Activated CD4-positive, alpha-beta T cell treated with anti-CD3 and anti-CD28 coated beads for 4 hours (primary cell): ENCODE measurements at places on chromosomes 3 and 15.

- DNase-seq = no peak
These were observed 754.4 kb upstream of the GOLIM4 start for GRCh38 chr3:168850109-168850508.

DNA sequence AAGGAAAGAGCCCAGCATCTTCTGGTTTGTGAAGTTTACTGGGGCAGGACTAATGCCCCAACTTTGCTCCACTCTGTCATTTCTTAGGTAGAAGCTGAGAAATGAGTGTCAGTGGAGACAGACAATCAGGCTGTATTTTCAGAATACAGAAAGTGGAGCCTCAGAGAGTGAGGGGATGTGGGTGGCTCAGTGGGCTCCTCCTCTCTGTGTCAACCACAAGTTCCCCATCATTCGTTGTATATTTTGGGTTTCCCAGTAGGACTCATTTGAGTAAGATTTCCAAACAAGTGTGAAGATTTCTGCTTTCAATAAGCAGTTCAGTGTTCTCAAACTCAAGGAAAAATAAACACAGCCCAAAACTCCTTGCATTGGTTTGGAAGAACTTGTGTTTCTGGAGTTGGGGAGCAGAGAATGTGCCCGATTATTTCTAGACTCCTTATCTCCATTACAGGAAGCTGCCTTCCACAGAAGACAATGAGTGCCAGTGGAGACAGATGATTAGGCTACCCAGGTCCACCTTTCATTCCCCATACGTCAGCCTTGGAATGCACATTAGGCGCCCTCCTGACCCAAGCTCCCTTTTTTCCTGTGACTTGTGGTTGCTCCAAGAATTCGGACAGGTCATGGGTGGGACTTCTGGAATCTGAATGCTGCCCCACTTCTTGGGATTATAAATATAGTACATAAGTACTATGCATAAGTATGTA, 792.1 kb upstream of the LMCD1 start:
- no peak for DNase-seq

GRCh38 chr3:127394031-127394430, 106.2 kb upstream of the PRR20G start:
- DNase-seq = no peak

- no peak for DNase-seq
These were observed 22.8 kb downstream of the AMOTL2 start for GRCh38 chr3:134351427-134351826.

- no peak for DNase-seq
These were observed 901.6 kb downstream of the TUSC7 start for GRCh38 chr3:117611211-117611610.

GRCh38 chr3:155420881-155421486, 127.5 kb upstream of the STRIT1 start:
- no peak for DNase-seq

- no peak for DNase-seq
These were observed 46.2 kb downstream of the NEK11 start for GRCh38 chr3:131072845-131073244.

DNA sequence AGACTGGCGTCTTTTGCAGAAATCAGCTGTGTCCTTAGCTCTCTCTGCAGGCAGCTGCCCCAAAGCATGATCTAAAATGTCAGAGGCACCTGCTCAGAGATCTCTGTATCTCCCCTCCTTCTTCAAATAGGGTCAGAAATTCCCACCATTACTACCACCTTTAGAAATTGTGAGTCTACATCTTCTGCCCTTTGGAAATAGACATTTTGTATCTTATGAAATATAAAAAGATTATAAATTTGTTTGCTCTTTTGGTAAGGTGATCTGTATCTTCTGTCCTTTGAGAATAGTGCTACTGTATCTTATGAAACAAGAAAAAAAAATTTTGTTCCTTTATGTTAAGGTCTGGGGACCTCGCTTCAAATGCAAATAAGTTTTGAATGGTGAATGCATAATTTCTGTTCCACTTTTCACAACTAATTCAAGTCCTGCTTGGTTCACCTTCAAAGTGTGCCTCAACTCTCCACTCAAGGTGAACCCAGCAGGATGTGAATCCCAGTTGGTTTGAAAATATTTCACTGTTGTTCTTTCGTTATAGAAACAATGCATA, 28.3 kb upstream of the GPD1L start:
- DNase-seq = no peak
